ENCODE measurements at places on chromosomes 4 and X.

- DNase-seq: no peak
Observed at GRCh38 chr4:36233567-36234266, 10.6 kb downstream of the ARAP2 start.

DNA sequence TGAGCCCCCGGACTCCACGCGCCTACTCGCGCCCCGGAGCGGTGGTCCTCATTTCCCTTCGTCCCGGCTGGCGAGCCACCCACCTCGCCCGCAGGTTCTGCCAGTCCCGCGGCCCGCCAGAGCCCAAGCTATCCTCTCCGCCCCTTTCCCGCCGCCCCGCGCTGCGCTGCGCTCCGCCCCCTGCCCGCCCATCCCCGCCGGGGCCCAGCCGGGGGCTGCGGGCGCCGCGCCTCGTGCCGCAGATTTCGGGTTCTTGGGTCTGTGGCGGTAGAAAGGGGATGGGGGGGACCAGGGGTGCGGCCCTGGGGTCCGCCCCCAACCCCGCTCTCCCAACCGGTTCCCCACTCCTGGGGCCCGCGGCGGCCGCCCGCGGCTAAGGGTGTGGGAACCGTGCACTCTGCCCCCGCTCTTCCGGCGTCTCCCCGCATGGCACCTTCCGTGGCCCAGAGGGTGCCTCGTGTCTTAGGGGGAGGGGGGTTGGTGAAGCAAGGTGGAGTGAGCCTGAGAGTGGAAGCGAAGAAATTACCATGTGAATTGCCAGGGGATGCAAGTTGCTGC is 650.8 kb upstream of the DIPK2B start:
- DNase-seq: no peak

DNA sequence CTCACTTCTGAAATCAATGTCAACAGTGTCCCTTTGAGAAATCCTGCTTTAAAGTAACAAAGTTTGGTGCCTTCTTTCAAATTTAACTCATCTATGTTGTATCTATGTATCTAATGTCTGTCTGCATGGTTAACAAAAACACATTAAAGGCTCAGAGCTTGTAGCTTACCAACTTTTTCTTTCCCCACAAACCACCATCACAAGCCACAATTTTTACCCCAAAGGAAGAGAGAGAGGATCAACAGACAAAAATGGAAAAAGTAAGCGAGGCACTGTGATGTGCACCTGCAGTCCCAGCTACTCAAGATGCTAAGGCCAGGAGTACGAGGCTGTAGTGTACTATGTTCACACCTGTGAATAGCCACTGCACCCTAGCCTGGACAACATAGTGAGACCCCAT is 17.2 kb downstream of the ATRX start:
- DNase-seq: no peak

DNA sequence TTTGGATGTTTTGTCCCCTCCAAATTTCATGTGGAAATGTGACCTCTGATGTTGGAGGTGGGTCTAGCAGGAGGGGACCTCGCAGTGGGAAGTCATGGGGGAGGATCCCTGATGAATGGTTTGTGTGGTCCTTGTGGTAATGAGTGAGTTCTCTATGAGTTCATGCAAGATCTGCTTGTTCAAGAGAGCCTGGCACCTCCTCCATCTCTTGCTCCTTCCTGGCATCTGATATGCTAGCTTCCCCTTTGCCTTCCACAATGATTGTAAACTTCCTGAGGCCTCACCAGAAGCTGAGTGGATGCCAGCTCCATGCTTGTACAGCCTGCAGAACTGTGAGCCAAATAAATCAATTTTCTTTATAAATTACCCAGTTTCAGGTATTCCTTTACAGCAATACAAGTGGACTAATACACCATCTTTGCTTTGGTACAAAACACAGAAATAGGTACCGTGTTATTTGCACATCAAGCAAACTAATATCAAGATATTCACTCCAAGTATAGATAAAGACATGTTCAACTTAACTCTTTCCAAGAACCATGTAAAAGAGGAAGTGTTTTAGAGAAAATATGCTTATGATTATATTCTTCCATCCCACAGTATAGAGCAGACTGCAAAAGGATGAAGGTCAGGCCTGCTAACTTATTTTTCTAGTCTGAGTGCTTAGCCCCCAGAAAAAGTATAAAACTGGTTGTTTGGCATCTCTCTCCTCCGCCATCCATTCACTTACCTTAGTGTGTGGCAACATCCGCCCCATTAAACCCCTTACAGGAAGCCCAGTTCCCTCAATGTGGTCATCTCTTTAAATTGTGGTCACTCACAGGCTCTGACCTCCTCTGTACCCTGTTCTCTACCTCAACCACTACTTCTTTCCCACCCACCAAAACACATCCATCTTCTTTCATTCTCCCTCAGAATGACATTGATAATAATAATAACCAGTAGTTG is 6.7 kb downstream of the ARAP2 start:
- DNase-seq: no peak

DNA sequence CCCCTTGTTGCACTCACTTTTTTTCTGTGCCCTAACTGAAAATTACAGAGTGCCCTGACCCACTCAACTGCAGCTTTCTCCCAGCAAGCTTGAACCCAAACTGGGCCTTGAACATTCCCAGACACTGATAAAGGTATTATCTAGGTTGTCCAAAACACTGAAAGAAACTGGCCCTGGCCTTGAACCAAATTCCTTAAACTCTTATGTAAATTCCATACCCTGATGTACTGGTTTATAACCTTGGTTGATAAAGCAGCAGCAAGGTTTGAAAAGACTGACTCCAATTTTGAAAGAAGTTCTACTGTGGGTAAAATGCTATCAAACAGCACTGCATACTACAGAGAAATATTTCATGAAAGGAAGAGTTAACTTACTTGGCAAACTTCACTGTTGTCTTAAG is 125.6 kb downstream of the PHF8 start:
- DNase-seq: no peak

GRCh38 chr4:17521595-17521994 is 6.6 kb downstream of the CLRN2 start:
- no peak for DNase-seq

All from cerebellum (tissue), 4 donors.